ENCODE measurements at places on chromosomes 6 and 20.

GRCh38 chr6:90319979-90320685 is 23.5 kb upstream of the BACH2 start:
- no peaks in the 10 kb centered on the region for H3K27me3 ChIP-seq
- no peak for DNase-seq
- no peak overlapping the region for H3K4me3 ChIP-seq
- no peaks in the 10 kb centered on the region for H3K4me1 ChIP-seq
- no peaks in the 10 kb centered on the region for H3K36me3 ChIP-seq

DNA sequence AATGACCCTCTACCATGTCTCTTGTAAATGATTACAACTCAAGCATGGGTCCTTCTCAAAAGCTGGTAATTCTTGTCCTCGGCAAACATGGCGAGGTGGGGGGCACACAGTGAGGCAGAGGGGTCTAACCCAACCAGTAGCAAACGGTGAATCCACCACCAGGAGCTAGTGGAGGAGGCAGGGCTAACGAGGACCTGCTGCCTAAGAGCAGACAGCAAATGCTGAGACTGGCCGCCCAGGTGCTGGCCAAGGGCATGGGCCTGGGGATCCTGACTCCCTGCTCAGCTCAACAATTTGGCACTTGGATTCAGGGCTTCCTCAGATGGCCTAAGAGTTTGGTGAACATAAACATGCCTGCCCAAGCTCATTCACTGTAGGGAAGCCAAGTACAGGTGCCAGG is 18.4 kb downstream of the PCIF1 start:
- H3K36me3 ChIP-seq, result peaks cover 73% of the 10 kb centered on the region
- DNase-seq, result no peak
- no peaks in the 10 kb centered on the region for H3K4me1 ChIP-seq
- no peaks in the 10 kb centered on the region for H3K27me3 ChIP-seq
- no peak overlapping the region for H3K27ac ChIP-seq

DNA sequence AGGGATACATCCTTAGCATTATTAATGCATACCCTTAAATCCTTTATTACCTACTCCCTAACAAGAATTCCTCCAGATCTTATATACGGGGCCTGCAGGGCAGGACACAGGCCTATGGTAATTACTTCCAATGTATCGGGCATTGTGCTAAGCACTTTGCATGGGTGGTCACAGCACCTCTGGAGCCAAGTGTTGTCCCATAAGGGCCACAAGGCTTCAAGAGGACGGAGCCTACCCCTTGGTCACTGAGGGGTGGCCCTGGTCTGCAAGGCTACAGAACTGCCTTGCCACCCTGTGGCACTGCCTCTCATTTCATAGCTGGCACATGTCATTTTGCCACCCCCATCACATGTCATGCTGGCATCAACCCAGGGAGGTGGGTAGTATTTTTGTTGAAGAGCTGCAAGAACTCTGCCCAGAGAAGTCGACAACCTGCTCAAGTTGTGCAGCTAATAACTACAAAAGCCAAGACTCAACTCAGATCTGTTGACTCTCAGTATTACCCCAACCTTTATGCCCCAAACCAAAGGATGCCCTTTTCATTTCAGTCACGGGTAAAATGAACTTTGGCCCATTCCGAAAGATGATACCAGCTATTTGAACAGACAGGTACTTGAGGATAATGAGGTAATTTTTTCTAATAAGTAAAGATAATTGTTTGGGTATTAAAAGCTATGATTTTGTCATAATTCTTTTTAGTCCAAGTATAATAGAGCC is 144.1 kb upstream of the AKAP12 start:
- no peaks in the 10 kb centered on the region for H3K27me3 ChIP-seq
- no peak overlapping the region for H3K27ac ChIP-seq
- peaks cover 68% of the 10 kb centered on the region for H3K36me3 ChIP-seq
- H3K4me3 ChIP-seq, result no peak overlapping the region
- no peaks in the 10 kb centered on the region for H3K4me1 ChIP-seq

DNA sequence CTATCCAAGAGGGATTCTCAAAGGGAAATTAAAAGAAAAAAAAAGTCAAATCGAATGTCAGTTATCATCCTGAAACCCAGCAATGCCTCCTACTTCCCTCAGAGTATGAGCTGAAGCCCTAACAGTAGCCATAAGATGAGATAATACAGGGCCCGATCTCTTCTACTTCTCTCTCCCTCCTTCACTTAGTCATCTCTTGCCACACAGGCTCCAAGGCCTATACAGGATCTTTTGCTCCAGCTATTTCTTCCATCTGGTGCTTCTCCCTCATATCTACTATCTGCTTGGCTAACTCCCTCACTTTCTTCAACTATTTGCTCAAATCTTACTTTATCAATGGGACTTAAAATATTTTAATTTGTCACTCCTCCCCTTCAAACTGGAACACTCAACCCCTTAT is 215.3 kb downstream of the RNGTT start:
- H3K4me1 ChIP-seq, result no peaks in the 10 kb centered on the region
- H3K36me3 ChIP-seq, result 0 out of 2 replicates have a peak, but pooled peaks cover 3% of the 10 kb centered on the region
- H3K27ac ChIP-seq, result no peak overlapping the region
- H3K27me3 ChIP-seq, result no peaks in the 10 kb centered on the region
- H3K4me3 ChIP-seq, result no peak overlapping the region
- DNase-seq, result no peak

DNA sequence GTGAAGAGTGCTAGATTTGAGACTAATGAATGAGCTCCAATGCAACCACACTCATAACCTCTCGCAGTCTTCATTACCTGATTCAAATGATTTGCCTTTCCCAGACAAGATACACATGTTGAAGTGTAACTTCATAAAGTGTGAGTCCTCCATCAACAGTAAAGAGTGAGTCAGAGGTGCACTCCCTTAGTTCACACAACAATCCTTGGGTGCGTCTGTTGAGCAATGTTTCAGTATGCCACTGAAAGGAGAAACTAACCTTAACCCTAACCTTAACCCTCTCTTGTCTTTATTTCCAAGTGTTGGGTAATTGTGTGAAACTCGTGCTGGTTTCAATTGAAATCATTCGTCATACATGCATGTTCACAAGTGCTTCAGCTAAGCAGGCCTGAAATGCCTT is 21.0 kb upstream of the RIN2 start:
- H3K36me3 ChIP-seq, result no peaks in the 10 kb centered on the region
- no peak overlapping the region for H3K4me3 ChIP-seq
- H3K27me3 ChIP-seq, result no peaks in the 10 kb centered on the region
- H3K4me1 ChIP-seq, result no peaks in the 10 kb centered on the region

GRCh38 chr6:118683881-118684872 is 32.8 kb upstream of the CEP85L start:
- DNase-seq, result no peak

- H3K27me3 ChIP-seq, result no peaks in the 10 kb centered on the region
- H3K27ac ChIP-seq, result no peak overlapping the region
- DNase-seq, result peak; percentile 11
- H3K4me1 ChIP-seq, result peaks cover 46% of the 10 kb centered on the region
Observed at GRCh38 chr6:107061125-107062020, 33.4 kb downstream of the MTRES1 start.

DNA sequence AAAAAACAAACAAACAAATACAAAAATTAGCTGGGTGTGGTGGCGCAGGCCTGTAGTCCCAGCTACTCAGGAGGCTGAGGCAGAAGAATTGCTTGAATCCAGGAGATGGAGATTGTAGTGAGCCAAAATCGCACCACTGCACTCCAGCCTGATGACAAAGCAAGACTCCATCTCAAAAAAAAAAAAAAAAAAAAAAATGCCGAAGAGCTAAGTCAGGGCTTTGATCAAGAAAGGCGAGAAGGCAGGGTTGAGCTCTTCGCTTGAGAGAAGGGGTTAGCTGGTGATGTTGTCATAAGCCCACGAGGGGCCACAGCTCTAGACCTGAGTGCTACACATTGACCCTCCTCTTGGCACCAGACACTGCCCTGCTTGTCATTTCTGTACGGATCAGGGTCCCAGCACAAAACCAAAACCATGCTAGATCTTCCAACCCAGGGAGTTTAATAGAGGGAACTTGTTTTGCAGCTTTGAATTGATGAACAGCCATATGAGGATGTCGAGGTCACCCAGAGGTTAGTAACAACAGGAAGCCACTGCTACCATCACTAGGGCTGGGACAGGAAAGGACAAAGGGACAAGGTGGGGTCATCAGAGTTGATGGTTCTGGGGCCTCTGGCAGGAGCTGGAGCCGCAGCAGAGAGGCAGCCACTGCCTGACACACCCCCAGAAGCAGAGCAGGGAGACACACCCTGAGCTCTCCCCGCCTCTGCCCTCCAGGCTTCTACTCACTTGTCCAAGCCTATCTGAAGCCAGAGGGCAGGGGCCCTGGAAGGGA is 122.7 kb downstream of the SNX5 start:
- no peaks in the 10 kb centered on the region for H3K36me3 ChIP-seq
- no peak for DNase-seq
- no peaks in the 10 kb centered on the region for H3K4me1 ChIP-seq
- no peak overlapping the region for H3K4me3 ChIP-seq
- H3K27me3 ChIP-seq, result peaks cover 2% of the 10 kb centered on the region

GRCh38 chr6:165749163-165749562 is 86.1 kb upstream of the PDE10A start:
- no peak overlapping the region for H3K27ac ChIP-seq
- DNase-seq, result no peak
- no peak overlapping the region for H3K4me3 ChIP-seq
- no peaks in the 10 kb centered on the region for H3K4me1 ChIP-seq
- no peaks in the 10 kb centered on the region for H3K36me3 ChIP-seq

- H3K27me3 ChIP-seq, result peaks cover 12% of the 10 kb centered on the region
- H3K36me3 ChIP-seq, result no peaks in the 10 kb centered on the region
- H3K27ac ChIP-seq, result no peak overlapping the region
- no peaks in the 10 kb centered on the region for H3K4me1 ChIP-seq
Observed at GRCh38 chr6:110325197-110325596, 33.0 kb downstream of the METTL24 start.

- H3K36me3 ChIP-seq, result no peaks in the 10 kb centered on the region
- no peak overlapping the region for H3K4me3 ChIP-seq
- no peak overlapping the region for H3K27ac ChIP-seq
- no peak for DNase-seq
- no peaks in the 10 kb centered on the region for H3K27me3 ChIP-seq
Observed at GRCh38 chr6:68740828-68741500, 105.9 kb downstream of the ADGRB3 start.

DNA sequence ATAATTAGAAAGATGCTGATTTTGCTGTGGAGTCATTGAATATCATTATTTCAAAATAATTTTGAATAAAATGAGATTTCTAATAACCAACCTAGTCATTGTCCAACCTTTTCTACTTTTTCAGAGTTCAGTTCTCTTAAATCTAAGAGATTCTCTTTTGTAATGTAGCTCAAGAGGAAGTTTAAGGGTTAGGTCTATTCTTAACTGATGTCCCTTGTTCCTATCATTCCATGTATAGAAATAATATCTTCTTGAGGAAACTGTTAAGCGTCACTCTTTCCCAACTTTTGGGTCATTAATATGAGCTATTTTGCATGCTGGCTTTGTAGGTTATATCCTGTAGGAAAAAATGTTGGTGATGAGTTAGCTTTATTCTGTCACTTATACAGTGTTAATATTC is 27.0 kb downstream of the RNF144B start:
- no peaks in the 10 kb centered on the region for H3K27me3 ChIP-seq
- no peak overlapping the region for H3K4me3 ChIP-seq
- no peaks in the 10 kb centered on the region for H3K36me3 ChIP-seq
- H3K27ac ChIP-seq, result no peak overlapping the region
- no peaks in the 10 kb centered on the region for H3K4me1 ChIP-seq
- DNase-seq, result no peak

DNA sequence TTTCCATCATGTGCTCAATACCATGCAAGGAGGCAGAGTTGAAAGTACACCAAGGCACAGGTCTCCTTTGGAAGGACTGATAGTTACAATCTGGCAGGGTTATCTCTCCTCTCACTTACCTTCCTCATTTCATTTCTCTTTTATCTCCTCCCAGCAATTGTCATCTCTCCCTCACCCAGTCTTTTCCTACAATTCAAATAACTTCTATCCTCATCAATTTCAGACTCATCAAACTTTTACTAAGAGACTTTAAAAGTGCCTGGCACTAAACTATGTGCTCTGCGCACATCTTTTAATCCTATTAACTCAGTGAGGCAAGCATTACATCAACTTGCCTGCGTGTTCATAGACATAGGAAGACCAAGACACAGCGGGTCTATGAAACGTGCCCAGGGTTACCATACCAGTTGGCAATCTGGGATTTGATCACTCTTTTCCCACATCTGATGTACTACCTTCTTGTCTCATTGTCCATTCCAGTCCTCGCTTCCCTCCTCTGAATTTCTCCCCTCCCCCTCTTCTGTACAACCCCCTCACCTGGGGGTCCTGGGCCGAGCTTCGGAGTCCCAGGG is 1.2 kb downstream of the VARS1 start:
- no peak for DNase-seq
- H3K27ac ChIP-seq, result peak overlapping the region; percentile 93
- H3K4me1 ChIP-seq, result peaks cover 40% of the 10 kb centered on the region

DNA sequence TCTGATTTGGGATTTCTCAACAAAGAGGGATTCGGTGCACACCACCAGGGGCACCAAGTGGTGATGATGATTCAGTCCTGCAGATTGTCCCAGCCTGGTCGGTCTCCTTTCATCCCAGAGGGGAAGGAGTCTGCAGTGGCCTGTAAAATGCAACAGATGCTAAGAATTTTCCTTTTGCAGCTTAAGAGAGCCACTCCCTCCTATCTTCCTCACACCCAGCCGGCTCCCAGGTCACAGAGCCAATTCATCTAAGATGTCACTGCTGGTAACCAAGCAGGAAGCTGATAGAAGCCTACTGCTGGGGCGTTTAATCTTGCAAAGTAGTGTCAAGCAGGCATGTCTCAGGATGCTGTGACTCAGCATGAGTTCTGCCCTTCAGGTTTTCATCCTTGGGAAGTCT is 203.8 kb upstream of the LRFN2 start:
- H3K27ac ChIP-seq, result no peak overlapping the region
- no peaks in the 10 kb centered on the region for H3K36me3 ChIP-seq
- no peak overlapping the region for H3K4me3 ChIP-seq
- peaks cover 14% of the 10 kb centered on the region for H3K4me1 ChIP-seq
- DNase-seq, result no peak

DNA sequence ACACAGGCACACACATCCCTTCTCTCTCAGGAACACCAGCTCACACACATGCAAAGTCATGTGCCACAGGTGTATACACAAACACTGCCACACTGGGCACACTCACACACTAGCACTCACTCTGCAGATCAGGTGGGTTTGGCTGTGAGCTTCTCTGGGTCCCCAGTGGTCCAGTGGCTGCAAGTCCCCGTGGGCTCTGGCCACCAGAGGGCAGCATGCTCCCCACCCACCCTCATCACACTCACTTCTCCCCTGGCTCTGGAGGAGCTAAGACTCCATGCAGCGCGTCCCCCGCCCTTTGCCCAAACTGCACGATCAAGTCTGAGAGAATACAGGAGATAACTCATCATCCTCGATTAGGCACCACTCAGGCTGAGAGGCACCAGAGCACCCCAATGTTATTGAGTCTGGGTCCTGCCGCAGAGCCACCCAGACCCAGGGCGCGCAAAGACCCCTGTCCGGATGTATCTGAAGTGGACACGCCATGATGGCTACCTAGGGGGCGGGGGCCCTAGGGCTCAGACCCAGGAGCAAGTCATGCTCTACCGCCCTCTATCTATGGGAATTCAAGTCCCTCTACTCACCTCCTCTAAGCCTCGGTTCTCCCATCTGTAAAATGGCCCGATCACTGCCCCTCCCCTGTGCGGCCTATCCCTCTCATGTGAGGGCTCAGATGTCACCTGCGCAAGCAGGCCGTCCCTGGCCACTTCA is 90.5 kb downstream of the GRM4 start:
- peak; percentile 67 for DNase-seq
- no peaks in the 10 kb centered on the region for H3K4me1 ChIP-seq
- H3K36me3 ChIP-seq, result no peaks in the 10 kb centered on the region
- H3K27me3 ChIP-seq, result no peaks in the 10 kb centered on the region
- H3K4me3 ChIP-seq, result no peak overlapping the region

GRCh38 chr6:154989448-154989847 is 5.7 kb upstream of the TIAM2 start:
- no peaks in the 10 kb centered on the region for H3K4me1 ChIP-seq
- no peaks in the 10 kb centered on the region for H3K27me3 ChIP-seq
- H3K4me3 ChIP-seq, result no peak overlapping the region
- H3K36me3 ChIP-seq, result no peaks in the 10 kb centered on the region
- no peak overlapping the region for H3K27ac ChIP-seq
- DNase-seq, result no peak

Data from DND-41 (cell line).